Activated CD4-positive, alpha-beta memory T cell treated with anti-CD3 and anti-CD28 coated beads for 36 hours (primary cell): ENCODE measurements at places on chromosomes 3 and 15.

- DNase-seq: no peak
Observed at GRCh38 chr3:1616744-1617143, 481.9 kb upstream of the CNTN4 start.

- no peak for DNase-seq
Observed at GRCh38 chr3:81466201-81466560, 295.3 kb downstream of the GBE1 start.

- no peak for DNase-seq
Observed at GRCh38 chr3:151946606-151947005, 73.2 kb downstream of the SUCNR1 start.

GRCh38 chr15:40047415-40048210, 8.6 kb upstream of the SRP14 start:
- peak; percentile 87 for DNase-seq

GRCh38 chr15:79505956-79506355, 73.8 kb downstream of the MINAR1 start:
- no peak for DNase-seq

- no peak for DNase-seq
Observed at GRCh38 chr15:55737373-55737772, 5.6 kb downstream of the PRTG start.

- peak; percentile 9 for DNase-seq
Observed at GRCh38 chr3:140051019-140051957, 116.3 kb downstream of the CLSTN2 start.

GRCh38 chr15:73843787-73844186, 29.6 kb upstream of the TBC1D21 start:
- no peak for DNase-seq

- DNase-seq: no peak
Observed at GRCh38 chr3:171777596-171777995, 32.7 kb downstream of the PLD1 start.

- DNase-seq: no peak
Observed at GRCh38 chr15:32099097-32099785, 68.9 kb downstream of the CHRNA7 start.

GRCh38 chr3:43689766-43690399, 855 bp upstream of the ABHD5 start:
- no peak for DNase-seq

GRCh38 chr3:189567322-189567721, 63.9 kb upstream of the TP63 start:
- no peak for DNase-seq

DNA sequence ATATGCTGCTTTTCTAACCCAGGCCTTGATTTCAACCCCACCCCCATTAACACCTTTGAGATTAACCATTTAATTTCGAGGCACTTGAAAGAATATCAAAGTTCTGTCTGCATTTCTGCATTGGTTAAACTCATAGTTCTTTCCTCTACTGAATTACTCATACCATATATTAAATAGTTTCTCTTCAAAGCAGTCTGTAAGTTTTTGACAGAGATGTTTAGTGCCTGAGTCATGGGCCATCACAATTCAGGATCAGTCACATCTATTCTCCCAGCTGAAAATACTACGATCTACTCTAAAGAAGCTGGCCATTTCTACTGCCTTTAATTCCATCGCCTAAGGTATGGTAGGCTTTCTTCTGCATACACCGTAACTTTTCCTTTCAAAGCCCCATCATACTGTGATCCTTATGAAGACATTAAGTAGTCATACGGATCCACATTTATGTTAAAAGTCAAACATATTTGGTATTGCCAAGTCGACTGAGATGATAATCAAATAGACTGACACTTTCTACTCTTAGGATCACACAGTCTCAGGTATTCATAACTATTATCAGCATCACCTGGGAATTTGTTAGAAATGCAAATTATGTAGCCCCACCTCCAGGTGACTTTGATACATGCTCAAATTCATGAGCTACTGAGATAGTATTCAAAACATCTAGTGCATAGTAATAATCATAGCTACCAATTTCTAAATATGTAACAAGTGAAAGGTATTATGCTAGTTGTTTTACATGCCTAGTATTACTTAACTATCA, 489.4 kb upstream of the IL12A start:
- DNase-seq: no peak

DNA sequence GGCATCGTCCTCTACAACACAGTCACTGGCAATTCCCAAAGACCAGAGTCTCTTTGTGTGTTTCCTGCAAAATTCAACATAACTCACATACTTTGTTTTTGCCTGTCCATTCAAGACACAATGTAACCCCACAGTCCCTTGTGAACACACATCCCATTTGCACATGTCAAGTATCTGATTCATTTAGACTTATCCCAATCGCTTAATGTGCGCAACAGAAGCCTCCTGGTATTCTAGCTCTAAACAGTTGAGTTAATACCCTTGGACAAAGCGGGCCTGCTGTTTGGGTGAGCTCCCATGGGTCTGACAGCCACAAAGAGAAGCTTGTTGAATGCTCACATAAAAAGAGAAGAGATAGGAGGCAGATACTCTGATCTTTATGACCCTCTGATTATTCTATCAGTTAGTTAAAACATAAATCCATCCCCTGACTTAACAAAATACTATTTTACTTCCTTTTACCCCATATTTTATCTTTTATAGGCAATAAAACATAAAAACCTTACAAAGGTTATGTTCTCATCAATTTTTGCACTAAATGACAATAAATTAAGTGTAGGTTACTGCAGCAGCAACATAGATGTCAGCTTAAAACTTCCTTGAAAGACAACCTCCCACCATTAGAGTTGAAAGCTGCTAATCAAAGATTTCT, 79.4 kb downstream of the ANXA2 start:
- DNase-seq: no peak
